ENCODE measurements at places on chromosomes 6 and 20. TPM values are rescaled to one million over a fixed set of nuclear protein-coding genes. Genes with fewer than 3 reads are reported as not detected.

- no peak for DNase-seq
- H3K4me1 ChIP-seq = peaks cover 22% of the 10 kb centered on the region
- no peak overlapping the region for H3K4me3 ChIP-seq
These were observed 157.2 kb downstream of the CD83 start for GRCh38 chr6:14274546-14275492.

- H3K4me3 ChIP-seq = no peak overlapping the region
- H3K27me3 ChIP-seq = no peaks in the 10 kb centered on the region
- no peaks in the 10 kb centered on the region for H3K36me3 ChIP-seq
- no peak overlapping the region for H3K27ac ChIP-seq
- no peak for DNase-seq
These were observed 155.1 kb downstream of the AIG1 start for GRCh38 chr6:143215771-143216170.

GRCh38 chr20:35476288-35476687 lies 20.9 kb downstream of the CEP250 start:
- no peaks in the 10 kb centered on the region for H3K4me1 ChIP-seq
- H3K4me3 ChIP-seq = no peak overlapping the region
- H3K27ac ChIP-seq = no peak overlapping the region
- no peak for DNase-seq
- peaks cover 71% of the 10 kb centered on the region for H3K36me3 ChIP-seq
- H3K27me3 ChIP-seq = no peaks in the 10 kb centered on the region

RPP21 gene
- total RNA-seq = 49.7 TPM

GRCh38 chr20:57404006-57404405 lies 12.8 kb downstream of the RBM38 start:
- no peak for DNase-seq
- H3K27ac ChIP-seq = no peak overlapping the region
- no peaks in the 10 kb centered on the region for H3K27me3 ChIP-seq
- peaks cover 51% of the 10 kb centered on the region for H3K36me3 ChIP-seq
- H3K4me3 ChIP-seq = no peak overlapping the region
- peaks cover 43% of the 10 kb centered on the region for H3K4me1 ChIP-seq

DNA sequence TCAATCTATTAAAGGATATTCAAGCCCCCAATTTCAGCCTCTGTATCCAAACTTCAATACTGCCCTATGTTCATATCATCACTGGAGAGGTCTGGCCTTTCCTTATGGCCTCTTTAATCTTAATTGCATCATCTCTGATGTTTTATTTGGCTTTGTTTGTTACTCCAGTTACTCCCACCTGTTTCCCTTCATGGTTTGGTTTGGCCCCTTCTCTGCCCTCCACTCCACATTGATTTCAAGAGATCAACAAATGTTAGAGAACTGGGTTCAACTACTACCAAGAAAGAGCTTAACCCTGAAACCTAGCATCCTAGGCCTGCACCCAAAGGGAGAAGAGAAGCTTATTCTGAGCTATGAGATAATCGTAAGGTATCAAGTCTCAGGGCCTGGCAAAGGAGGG lies 221.6 kb downstream of the LAMA2 start:
- DNase-seq = no peak
- peak overlapping the region; percentile 46 for H3K27ac ChIP-seq
- no peak overlapping the region for H3K4me3 ChIP-seq
- no peaks in the 10 kb centered on the region for H3K27me3 ChIP-seq

DNA sequence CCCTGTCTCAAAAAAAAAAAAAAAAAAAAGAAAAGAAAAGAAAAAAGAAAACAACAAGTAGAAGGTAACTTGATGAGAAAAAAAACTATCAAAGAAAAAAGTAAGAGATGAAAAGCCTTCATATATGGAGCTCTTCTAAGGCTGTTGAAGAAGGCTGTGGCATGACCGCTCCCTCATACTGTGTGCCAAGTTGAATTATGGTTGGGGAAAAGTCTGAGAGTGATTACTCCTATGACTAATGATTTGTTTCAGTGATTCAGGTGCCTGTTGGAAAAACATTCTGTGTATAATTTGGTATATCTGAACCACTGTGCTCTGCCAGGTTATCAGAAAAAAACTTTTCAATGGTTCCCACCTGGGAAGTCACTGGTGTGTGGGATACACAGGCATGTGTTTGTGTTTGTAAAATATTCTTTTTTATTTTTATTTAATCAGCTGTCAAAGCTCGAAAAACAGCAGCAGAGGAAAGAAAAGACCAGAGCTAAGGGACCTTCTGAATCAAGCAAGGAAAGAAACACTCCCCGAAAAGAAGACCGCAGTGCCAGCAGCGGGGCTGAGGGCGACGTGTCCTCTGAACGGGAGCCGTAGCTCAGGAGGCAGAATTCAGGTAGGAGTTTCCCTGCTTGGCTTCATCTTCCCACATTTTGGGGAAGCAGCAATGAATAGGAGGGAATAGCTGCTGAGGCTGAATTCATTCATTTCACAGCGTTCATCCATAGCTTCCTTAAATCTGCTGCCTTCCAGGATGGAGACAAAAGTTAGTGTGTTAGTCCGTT lies 69.7 kb upstream of the SCP2D1 start:
- H3K4me3 ChIP-seq = no peak overlapping the region
- H3K36me3 ChIP-seq = no peaks in the 10 kb centered on the region
- no peaks in the 10 kb centered on the region for H3K27me3 ChIP-seq
- no peak for DNase-seq
- no peak overlapping the region for H3K27ac ChIP-seq
- peaks cover 9% of the 10 kb centered on the region for H3K4me1 ChIP-seq

SGK2 gene
- 11.6 TPM for total RNA-seq

CLDN20 gene
- total RNA-seq = not detected

DNA sequence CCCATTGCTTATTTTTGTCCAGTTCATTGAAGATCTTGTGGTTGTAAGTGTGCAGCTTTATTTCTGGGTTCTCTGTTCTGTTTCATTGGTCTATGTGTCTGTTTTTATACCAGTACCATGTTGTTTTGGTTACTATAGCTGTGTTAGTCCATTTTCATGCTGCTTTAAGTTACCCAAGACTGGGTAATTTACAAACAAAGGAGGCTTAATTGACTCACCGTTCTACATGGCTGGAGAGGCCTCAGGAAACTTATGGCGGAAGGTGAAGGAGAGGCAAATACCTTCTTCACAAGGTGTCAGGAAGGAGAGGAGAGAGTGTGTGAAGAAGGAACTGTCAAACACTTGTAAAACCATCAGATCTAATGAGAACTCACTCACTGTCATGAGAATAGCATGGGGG lies 29.9 kb upstream of the FERMT1 start:
- H3K36me3 ChIP-seq = no peaks in the 10 kb centered on the region
- no peak overlapping the region for H3K4me3 ChIP-seq

GRCh38 chr20:8787090-8787489 lies 281.8 kb upstream of the PLCB4 start:
- H3K27ac ChIP-seq = no peak overlapping the region
- no peak overlapping the region for H3K4me3 ChIP-seq
- no peaks in the 10 kb centered on the region for H3K36me3 ChIP-seq
- H3K4me1 ChIP-seq = peaks cover 13% of the 10 kb centered on the region

GPSM3 gene
- total RNA-seq = 22.2 TPM

DNA sequence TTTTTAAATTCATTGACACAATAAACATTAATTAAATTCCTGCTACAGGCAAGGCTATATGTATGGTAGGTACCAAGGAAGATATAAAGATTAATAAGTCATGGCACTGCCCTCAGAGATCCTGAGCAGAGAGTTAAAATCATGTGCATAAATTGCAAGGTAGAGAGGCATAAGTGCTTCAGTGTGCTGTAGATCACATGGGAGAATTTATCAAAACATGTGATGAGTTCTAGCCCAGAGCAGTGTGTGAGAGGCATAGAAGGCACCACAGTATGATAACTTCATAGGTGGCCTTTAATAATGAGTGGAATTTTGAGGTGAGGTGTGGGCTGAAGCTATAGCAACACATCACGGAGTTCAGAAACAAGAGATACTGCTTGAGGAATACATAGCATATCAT lies 465.9 kb upstream of the RNF217 start:
- H3K4me3 ChIP-seq = no peak overlapping the region
- H3K36me3 ChIP-seq = no peaks in the 10 kb centered on the region
- no peaks in the 10 kb centered on the region for H3K27me3 ChIP-seq
- no peaks in the 10 kb centered on the region for H3K4me1 ChIP-seq
- DNase-seq = no peak
- H3K27ac ChIP-seq = no peak overlapping the region

DNA sequence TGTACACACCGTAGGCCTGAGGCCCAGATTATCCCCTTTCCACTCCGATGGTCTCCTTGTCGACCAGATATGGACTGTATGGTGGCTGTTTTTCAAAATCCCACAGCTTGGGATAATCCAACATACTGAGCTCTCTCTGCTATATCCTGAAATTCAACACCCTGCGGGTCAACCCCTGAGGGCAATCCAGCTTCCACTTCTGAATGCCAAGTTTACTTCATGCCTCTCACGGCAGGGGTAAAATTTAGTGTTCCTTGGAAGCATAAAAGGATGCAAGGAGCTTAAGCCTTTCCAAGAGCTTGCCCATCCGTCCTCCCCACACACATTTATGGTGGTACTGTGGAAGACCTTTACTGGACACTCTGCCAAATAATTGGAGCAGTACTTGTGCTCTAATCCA lies 90.7 kb downstream of the PLG start:
- no peaks in the 10 kb centered on the region for H3K27me3 ChIP-seq
- H3K27ac ChIP-seq = no peak overlapping the region
- H3K4me1 ChIP-seq = no peaks in the 10 kb centered on the region
- H3K36me3 ChIP-seq = no peaks in the 10 kb centered on the region
- H3K4me3 ChIP-seq = no peak overlapping the region
- DNase-seq = no peak

DNA sequence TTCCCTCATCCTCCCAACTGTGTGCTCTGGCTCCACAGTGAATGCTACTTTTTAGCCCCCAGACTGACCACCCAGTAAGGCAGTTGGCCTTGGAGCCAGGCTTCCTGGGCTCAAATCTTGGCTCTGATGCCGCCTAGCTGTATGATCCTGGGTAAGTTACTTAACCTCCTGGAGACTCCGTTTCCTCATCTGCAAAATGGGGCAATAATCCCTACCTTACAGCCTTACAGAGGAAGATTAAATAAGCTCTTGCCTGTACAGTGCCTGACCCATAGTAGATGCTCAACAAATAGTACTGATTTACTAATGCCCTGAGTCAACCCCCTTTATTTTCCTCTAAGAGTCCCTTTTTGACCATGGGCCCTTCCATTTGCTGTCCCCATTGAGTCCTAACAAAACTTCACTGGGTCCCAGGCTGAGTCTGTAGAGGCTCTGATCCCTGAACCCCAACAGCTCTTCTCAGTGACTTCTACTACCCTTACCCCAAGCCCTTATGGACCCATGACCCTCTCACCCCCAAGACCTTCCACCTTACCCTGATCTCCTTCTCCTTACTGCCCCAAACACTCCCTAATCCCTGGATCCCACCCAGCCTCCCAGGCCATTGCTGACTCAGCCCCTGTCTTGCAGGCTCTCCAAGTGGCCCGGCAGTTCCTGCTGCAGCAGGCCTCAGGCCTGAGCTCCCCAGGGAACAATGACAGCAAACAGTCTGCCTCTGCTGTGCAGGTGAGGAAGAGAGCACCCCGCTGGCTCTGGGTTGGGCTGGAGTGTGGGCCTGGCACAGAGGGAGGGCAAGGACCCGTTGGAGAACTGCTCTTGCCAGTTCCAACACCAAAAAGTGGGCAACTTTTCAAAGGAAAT lies 31.4 kb downstream of the FOXP4 start:
- DNase-seq = no peak
- peaks cover 25% of the 10 kb centered on the region for H3K4me1 ChIP-seq
- H3K4me3 ChIP-seq = no peak overlapping the region
- no peaks in the 10 kb centered on the region for H3K27me3 ChIP-seq
- H3K36me3 ChIP-seq = no peaks in the 10 kb centered on the region
- H3K27ac ChIP-seq = no peak overlapping the region

CFAP61 gene
- not detected for total RNA-seq

COL11A2 gene
- total RNA-seq = 1.9 TPM

DNA sequence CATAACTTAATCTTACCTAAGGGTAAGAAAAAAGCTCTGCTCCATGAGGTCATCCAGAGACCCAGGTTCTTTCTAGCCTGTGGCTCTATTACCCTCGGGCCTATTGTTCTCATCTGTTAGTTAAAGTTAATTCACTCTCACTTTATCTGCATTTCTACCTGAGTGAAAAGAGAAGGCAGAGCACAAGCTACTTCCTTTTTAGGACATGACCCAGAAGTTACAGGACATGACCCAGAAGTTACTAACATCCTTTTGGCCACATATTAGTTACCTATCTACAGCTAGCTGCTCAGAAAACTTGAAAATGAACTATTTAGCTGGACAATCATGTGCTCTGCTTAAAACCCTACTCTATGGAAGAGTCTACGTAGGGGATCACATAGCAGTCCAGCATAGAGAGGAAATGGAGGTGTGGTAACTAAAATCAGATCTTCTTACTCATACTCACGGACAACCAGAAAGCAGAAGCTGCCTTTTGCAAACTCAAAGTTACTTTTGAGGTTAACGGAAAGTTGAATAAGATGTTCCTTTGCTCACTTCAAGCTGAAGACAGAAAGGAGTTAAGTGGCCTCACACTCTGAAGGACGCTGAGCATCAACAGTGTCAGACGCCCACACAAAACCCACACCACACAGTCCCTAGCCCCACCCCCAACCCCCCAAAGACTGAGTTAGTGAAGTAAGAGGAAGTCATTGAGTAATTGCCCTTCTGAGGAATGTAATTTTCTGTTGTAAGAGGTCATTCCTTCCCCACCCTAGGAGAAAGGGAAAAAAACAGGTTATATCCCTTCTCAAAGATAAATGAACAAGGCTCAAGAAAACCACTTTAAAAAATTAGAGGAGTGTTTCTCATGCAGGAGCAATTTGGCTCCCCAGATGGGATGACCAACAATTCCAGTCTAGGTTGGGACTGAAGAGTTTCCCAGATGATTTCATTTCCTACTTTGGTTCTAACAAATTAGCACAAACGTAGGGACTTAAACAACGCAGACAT lies 45.9 kb upstream of the TAB2 start:
- H3K4me3 ChIP-seq = no peak overlapping the region
- no peak overlapping the region for H3K27ac ChIP-seq
- H3K27me3 ChIP-seq = no peaks in the 10 kb centered on the region
- H3K4me1 ChIP-seq = no peaks in the 10 kb centered on the region
- no peak for DNase-seq

GRCh38 chr20:4195499-4195898 lies 180.1 kb upstream of the RNF24 start:
- no peak overlapping the region for H3K27ac ChIP-seq
- no peaks in the 10 kb centered on the region for H3K36me3 ChIP-seq
- no peaks in the 10 kb centered on the region for H3K4me1 ChIP-seq
- no peak for DNase-seq

- H3K4me3 ChIP-seq = no peak overlapping the region
- H3K27ac ChIP-seq = no peak overlapping the region
- no peak for DNase-seq
- no peaks in the 10 kb centered on the region for H3K36me3 ChIP-seq
- H3K27me3 ChIP-seq = no peaks in the 10 kb centered on the region
- H3K4me1 ChIP-seq = peaks cover 7% of the 10 kb centered on the region
These were observed 132.7 kb downstream of the FYN start for GRCh38 chr6:111740506-111740905.

TMEM200A gene
- total RNA-seq = 9.7 TPM

- no peaks in the 10 kb centered on the region for H3K4me1 ChIP-seq
- H3K27me3 ChIP-seq = no peaks in the 10 kb centered on the region
- no peak overlapping the region for H3K27ac ChIP-seq
- no peak overlapping the region for H3K4me3 ChIP-seq
- no peak for DNase-seq
- H3K36me3 ChIP-seq = no peaks in the 10 kb centered on the region
These were observed 130.4 kb upstream of the QKI start for GRCh38 chr6:163284151-163284550.

- H3K36me3 ChIP-seq = no peaks in the 10 kb centered on the region
- no peak overlapping the region for H3K4me3 ChIP-seq
- H3K27ac ChIP-seq = peak overlapping the region; percentile 64
- peaks cover 17% of the 10 kb centered on the region for H3K4me1 ChIP-seq
- H3K27me3 ChIP-seq = no peaks in the 10 kb centered on the region
These were observed 112.6 kb downstream of the THBS2 start for GRCh38 chr6:169140986-169141495.

SLC22A3 gene
- 91.5 TPM for total RNA-seq

PREX1 gene
- 101 TPM for total RNA-seq

TTI1 gene
- 20.1 TPM for total RNA-seq

Data from thoracic aorta (tissue), 2 donors.